Activated CD4-positive, CD25-positive, alpha-beta regulatory T cell treated with anti-CD3 and anti-CD28 coated beads, Interleukin-2, amount 50 U/mL, for 72 hours (primary cell): ENCODE measurements at places on chromosomes 5 and 9.

DNA sequence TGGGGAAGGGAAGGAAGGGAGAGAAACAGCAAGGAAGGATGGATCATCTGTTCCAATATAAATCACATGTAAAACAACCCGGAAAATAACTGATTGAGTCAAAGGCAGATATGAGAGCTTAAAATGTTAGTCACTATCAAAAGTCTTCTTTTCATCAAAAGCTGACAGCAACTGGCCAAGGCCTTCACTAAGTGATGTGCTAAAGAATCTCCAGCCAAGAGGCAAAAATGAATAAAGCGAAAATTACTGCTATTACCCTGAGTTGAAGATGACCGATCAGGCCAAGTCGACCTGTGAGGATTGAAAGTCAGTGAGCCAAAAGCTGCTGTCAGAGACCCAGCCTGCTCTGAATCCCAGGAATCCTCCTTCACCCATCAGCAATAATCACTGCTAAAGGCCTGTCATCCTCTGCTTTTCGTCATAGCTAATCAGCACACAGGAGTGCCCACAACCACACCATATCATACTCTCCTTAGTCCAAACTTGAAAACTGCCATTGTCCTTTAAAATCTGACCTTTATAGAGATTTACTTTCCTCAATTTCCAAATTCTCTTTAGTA lies 736.9 kb downstream of the TLE1 start:
- DNase-seq: no peak

DNA sequence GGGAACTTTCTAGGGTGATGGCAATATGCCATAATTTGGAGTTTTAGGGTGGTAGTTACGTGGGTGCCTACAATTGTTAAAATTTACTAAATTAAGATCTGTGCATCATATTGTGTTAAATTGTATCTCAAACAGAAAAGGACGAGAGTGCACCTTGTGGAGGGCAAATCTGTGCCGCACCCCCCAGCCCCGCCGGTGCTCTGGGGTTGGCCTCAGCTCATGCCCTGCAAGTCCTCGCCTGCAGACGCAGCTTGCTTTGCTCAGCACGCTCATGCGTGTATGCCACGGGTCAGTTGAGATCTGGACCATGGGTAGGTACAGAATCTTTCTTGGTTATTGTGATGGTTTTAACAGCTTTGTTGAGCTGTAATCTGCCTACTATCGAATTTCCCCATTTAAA lies 33.7 kb upstream of the FCN1 start:
- DNase-seq: no peak

DNA sequence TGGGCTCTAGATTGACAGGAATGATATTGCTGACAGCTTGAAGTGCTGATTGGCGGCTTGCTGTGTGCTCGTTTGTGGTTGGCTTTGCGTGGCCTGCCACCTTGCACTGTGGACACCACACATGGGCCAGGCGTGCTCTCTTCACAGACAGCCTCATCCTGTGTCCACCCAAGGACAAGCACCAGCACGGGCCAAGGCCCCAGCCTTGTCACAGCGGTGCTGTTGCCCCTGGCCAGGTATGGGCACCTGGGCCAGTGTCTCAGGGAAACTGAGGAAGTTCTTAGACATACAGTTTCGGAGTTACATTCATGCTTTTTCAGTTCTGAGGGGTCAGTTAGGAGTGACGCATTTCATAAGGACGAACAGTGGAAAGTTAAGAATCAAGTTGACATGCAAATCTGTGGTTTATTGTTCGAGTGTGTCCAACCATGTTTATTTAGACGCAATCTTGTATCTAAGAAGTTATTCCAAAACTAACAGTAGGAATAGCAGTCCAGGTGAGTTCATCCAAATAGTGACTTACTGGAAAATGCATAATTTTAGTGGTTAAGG lies 125.9 kb downstream of the EHMT1 start:
- no peak for DNase-seq

GRCh38 chr9:136339173-136339957 lies 12.0 kb downstream of the GPSM1 start:
- peak; percentile 51 for DNase-seq

GRCh38 chr5:19498852-19499251 lies 489.1 kb downstream of the CDH18 start:
- DNase-seq: no peak

GRCh38 chr5:11153670-11154382 lies 392.8 kb upstream of the DAP start:
- no peak for DNase-seq
